MV-4-11 (cell line): ENCODE measurements at places on chromosomes 3 and 15.

DNA sequence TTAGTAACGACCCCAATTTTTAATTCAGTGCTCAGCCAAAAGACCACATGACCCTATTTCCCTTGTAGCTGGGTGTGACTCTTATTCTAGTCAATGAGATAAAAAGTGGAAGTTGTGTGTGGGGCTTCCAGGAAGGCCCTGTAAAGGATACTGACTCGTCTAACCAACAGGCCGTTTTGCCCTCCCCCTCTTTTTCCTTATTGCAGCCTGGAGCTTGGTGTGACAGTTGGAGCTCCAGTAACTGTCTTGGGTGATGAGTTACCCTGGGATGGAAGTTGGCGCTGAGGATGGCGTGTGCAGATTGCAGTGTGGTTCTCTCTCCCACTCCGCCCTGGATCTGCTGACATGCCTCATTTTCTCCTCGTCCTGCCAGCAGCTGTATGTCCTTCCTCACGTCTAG is 209.3 kb upstream of the PROK2 start:
- DNase-seq, result peak; percentile 73

DNA sequence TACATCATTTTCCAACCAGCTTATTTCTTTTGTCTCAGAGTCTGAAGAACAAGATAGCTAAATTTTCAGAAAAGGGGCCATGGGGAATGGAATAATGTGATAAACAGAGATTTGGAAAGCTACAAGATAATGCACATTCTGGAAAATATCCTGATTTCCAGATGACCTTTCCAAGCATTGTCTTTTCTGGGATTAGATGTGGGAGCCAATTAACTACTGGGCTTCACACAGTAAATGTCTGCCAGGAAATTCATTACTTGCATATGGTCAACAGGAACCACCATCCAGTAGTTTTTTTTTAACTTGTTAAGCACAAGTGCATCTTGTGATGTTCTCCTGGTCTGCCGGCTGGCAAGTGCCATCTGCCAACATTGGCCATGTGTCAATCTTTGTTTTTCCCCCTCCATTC is 131.1 kb upstream of the BFSP2 start:
- DNase-seq, result no peak

DNA sequence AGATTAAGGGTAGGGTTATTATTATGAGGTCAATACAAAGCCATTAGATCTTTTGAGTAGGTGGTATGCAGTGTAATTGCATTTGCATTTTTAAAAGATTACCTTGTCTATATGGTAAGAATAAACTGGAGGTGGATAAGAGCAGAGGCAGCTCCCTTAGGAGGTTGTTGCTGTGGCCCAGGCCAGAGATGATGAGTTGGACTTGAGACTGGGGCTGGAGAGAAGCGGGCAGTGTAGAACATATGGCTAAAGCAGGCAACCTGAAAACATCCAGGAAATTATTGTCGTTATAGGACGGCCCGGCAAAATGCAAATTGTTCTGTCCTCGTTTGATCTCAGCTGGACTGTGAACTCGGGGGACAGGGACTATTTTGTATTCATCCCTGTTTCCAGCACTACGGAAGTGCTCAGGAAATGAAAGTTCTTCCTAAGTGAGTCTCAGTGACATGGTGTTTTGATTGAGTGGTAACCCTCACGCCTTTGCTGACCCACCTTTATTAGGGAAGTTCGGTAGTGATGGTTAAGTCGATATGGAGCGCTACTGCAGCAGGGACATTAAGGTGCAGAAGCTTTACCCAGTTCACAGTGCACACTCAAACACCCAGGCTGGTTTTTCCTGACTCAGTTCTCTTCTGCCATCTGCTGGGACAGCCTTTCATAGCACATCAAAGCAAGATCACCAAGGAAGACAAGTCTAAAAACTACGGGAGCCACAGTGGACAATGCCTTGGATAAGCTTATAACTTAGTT is 27.2 kb upstream of the VPS33B start:
- DNase-seq, result peak; percentile 65

GRCh38 chr15:31382713-31383045 is 56.0 kb downstream of the KLF13 start:
- DNase-seq, result no peak

- peak; percentile 43 for DNase-seq
Observed at GRCh38 chr15:66840615-66841390, 138.8 kb downstream of the SMAD6 start.

GRCh38 chr15:58087871-58088270 is 22.4 kb upstream of the ALDH1A2 start:
- peak; percentile 10 for DNase-seq
